ENCODE measurements at places on chromosomes 3 and 15.

- DNase-seq = no peak
These were observed 2.9 kb downstream of the ALG1L2 start for GRCh38 chr3:130084436-130084980.

GRCh38 chr15:101088788-101089578 lies 162.9 kb downstream of the CHSY1 start:
- DNase-seq = peak; percentile 91

DNA sequence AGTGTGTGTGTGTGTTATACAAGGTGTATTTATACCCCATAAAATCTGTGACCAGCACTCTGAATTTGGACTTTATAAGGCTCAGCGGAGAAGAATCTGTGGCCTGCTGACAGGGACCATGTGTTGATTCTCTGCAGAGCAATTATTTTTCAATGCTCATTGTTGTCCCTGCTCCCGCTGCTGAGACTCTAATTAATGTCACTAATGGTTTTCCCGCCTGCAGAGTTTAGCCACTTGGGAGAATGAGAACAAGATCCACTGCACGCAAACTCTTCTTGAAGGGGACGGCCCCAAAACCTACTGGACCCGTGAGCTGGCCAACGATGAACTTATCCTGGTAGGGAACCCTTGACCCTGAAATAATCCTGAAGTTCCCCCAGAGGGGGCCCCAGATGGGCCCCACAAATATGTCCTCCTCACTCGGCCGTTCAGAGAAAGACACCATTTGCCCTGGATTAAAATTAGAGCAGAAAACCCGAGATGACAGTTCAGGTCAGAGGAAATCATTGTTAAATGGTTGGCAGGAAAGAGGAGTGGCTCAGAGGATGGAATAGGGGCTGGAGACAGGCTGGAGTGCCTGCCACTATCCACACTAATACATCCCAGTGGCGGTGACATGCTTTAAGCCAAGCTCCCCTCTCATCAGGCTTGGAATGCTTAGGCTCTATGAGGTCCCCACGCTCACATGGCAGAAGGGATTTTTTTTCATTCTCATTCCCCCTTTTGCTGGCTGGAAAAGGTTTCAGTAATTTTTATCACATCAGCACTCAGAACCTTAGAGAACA lies 3.3 kb downstream of the CRABP1 start:
- DNase-seq = no peak

DNA sequence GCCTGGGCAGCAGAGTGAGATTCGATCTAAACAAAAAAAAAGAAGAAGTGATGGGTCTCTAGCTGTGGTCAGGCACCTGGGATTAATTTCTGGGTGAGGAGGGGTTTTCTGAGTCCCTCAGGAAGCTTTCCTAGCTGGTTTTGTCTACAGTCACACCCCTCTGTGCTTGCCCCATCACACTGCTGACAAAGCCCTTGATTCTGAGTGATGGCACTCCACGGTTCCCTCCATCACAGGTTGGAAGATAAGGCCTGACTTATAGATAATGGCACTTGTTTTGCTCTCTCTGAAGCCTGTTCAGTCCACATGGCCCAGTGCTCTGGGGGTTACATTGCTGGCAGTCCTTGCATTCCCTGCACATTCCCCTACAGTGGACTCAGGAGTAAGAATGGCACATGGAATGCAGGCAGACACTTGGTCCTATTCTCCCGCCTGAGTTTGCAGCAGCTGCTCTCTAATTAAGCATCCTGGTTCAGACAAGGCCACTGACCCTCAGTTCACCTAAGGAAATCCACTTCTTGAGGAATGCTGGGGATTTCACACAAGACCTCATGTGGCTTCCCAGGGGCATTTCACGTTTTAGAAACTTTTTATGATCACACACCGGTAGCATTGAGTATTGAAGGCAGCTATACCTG lies 81.0 kb upstream of the NMNAT3 start:
- no peak for DNase-seq

DNA sequence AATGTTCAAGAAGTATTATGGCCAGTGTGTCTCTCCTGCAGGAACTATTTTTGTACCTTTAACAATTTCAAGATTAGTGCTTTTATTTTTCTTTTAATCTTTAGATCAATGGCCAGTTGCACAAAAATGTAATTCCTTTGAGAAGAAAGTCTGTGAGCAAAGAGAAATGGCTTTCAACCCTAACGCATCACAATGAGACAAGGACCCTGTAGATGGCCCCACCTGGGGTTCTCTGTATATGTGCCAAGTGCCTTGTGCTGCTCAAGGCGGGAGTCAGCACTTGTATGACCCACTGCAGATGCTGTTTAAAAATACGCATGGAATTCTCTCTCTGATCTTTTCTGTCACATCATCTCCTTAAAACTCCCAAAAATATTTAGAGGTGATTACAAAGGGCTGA lies 453.4 kb downstream of the OCA2 start:
- no peak for DNase-seq

DNA sequence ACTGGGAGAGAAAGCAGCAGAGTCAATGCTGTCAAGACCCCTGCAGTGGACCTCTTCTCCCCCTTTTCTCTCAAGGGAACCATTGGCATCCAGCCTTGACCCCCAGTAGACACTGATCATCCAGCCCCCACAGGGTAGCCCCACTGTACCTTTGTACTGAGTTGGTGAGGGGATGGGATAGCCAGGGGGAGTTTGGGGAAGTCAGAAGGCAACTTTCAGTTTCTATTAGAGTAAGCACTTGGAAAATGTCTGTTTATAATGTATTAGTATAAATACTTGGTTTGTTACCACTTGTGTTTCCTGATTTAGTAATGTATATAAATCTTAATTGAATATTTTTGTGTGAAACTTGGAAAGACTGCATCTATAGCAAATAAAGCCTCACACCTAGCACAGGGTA lies 25.0 kb downstream of the DAG1 start:
- no peak for DNase-seq

- no peak for DNase-seq
These were observed 7.2 kb downstream of the MESP2 start for GRCh38 chr15:89783111-89783860.

GRCh38 chr3:131582438-131582837 lies 79.7 kb upstream of the MRPL3 start:
- no peak for DNase-seq

- DNase-seq = no peak
These were observed 232.2 kb downstream of the VPS13C start for GRCh38 chr15:61828008-61828407.

GRCh38 chr15:72902245-72902918 lies 118.8 kb upstream of the ADPGK start:
- DNase-seq = no peak

DNA sequence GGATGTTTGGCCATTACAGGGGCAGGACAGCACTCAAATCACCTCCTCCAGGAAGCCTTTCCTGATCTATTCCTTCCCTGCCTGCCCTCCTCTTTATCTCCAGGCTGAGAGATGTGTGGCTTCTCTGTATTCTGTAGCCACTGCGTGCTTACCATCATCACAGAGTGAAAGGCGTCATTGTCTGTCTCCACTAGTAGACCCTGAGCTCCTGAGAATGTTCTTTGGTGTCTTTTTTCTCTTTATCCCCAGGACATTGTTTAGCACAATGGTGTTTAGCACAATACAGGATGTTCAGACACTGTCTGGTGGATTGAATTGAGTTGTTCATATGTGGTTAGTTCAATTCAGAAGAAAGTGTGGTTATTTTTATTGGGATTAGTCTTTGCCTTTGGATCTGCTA lies 26.2 kb upstream of the LARS2 start:
- no peak for DNase-seq

All from activated CD4-positive, CD25-positive, alpha-beta regulatory T cell treated with anti-CD3 and anti-CD28 coated beads, Interleukin-2, amount 50 U/mL, for 72 hours (primary cell).